ENCODE measurements at places on chromosomes 13 and 19. TPM values are rescaled to one million over a fixed set of nuclear protein-coding genes. Genes with fewer than 3 reads are reported as not detected.
A peak's percentile ranks its signal among the peaks of the same experiment; 100 is the strongest.

HOOK2 gene
- total RNA-seq = 14.0 TPM

THSD1 gene
- 0.31 TPM for total RNA-seq

DNA sequence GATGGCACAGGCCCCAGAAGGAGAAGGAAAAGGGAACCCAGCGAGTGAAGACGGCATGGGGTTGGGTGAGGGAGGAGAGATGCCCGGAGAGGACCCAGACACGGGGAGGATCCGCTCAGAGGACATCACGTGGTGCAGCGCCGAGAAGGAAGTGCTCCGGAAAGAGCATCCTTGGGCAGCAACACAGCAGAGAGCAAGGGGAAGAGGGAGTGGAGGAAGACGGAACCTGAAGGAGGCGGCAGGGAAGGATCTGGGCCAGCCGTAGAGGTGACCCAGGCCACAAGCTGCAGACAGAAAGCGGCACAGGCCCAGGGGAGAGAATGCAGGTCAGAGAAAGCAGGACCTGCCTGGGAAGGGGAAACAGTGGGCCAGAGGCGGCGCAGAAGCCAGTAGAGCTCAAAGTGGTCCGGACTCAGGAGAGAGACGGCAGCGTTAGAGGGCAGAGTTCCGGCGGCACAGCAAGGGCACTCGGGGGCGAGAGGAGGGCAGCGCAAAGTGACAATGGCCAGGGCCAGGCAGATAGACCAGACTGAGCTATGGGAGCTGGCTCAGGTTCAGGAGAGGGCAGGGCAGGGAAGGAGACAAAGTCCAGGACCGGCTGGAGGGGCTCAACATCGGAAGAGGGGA is 1.1 kb downstream of the PPP1R12C start:
- DNase-seq = peak; percentile 61

- no peak for DNase-seq
Measured at GRCh38 chr19:16885166-16885565, 3.6 kb upstream of the F2RL3 start.

GRCh38 chr13:26604784-26605545 is 47.5 kb downstream of the WASF3 start:
- DNase-seq = no peak

DNA sequence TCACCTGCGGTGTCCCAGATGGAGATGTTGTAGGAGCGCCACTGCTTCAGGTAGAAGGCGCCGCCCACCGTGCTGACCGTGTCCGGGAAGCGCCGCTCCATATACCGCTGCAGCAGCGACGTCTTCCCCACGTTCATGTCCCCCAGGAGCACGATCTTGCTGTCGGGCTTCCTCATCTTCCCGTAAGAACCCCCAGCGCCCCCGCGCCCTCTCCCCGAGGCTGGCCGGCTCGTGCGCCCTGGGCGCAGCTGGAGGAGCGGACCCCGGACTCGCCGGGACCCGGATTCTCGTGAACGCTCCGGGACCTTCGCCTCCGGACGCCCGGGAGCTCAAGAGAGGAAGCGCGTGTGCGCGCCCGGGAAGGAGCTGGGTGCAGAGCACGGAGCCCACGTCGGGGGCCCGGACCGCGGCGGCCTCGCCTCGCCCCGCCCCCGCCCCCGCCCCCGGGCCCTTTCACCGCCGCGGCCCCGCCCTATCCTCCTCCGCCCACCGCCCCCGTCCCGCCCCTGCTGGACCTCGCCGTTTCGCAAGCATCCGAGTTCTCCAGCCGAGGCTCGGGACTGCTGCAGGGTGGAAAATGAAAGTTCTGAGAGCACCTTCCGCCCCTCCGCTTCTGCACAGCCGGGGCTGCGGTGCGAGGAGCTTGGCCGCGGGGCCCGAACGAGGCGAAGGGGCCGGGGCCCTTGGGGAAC is at the start of gene RAB20:
TSS of gene RAB20 (minus strand) at position 379 of the 692 bp plus-strand sequence. CDS start at position 176, 203 bp downstream.
- DNase-seq = peak; percentile 69

DNA sequence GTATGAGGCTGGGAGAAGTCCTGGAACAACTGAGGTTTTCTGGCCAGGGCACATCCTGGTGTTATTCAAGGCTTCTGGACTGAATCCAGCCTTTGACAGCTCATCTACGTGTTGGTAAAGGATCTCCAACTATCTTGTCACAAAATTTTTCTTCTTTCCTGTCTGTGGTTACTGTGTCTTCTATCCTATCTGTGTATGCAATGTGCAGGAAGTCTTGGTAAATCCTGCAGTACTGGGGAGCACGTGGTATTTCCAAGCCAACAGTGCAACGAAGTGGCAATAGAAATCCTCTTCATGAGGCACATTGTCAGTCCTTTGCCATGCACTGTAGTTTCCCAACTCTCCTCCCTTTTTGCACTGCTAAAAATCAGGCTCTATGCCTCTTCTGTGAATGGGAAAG is 86.7 kb downstream of the ZNF100 start:
- DNase-seq = no peak

GRCh38 chr19:18379803-18380747 is 5.9 kb upstream of the GDF15 start:
- DNase-seq = no peak

Data from activated CD4-positive, alpha-beta T cell treated with anti-CD3 and anti-CD28 coated beads, Interleukin-2, amount 10 ng/mL, durations not matched to agents 7 days and 5 days (primary cell).